ENCODE measurements at places on chromosomes 7 and 10.

GRCh38 chr10:45053569-45054100 lies 52.9 kb downstream of the ZNF22 start:
- peak; percentile 19 for DNase-seq

- DNase-seq = no peak
Observed at GRCh38 chr7:152544481-152544927, 108.7 kb upstream of the KMT2C start.

DNA sequence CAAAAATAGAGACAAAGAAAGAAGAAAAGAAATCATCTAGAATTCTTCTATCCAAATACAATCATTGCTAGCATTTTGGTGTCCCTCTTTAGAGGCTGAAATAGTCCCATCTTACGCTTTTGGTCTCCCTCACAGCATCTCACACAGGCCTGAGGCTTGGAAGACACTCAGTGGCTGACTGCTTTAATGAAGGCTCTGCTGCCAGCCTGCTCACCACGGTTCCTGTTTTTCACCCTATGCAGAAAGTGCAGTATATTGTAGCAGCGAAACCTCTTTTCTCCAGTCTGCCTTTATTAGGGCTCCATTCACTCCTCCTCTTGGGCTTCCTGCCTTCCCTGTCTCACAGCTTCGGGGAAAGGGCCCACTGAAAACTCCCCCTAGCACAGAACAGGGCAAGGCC lies 102.2 kb downstream of the JCAD start:
- no peak for DNase-seq

DNA sequence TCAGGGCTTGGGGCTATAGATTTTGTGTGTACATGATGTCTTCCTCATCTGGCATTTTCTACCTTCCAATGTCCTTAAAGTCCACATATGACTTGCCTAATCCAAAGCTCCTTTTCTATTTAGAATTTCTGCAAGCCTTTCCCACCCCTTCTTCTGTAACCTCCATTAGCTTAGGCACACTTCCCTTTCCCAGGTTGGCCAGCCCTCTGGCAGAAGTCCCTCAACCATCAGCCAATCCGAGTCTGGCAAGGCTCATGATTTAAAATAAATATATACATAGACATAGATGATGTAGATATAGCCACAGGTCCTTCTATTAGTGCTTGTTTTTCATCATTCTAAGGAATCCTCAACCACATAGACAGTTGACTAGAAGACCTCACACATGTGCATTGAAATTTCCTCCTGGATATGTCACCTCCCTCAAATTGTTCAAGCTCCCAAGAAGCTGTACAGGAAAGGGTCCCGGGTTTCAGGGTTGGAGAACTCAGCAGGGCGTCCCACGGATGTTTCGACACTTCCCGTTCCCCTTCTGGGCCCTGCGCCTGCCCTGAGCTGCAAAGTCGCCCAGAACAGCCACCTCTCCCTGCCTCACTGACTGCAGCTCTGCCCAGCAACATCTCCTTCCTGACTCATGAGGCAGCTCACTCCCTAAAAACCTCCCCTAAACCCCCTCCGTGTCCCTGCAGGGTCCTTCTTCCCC lies 20.4 kb upstream of the PIK3AP1 start:
- no peak for DNase-seq

DNA sequence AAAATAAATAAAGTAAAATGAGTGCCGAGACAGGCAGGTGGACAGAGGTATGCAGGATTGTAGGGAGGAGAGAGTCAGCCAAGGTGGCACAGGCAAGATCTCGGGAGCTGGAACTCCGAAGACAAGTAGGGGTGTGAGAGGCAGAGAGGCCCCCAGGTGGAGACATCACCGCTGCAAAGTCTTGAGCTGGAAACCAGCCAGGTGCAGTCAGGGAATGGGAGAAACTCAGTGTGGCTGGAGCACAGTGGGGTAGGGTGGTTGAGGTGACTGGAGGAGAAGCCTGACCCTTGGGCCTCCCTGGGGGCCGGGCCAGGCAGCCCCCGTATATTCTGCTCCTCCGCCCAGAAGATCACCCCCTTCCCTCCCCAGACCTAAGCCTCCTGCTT lies 4.2 kb downstream of the EPHB4 start:
- no peak for DNase-seq

GRCh38 chr10:114635797-114636550 lies 22.1 kb downstream of the ABLIM1 start:
- DNase-seq = no peak

DNA sequence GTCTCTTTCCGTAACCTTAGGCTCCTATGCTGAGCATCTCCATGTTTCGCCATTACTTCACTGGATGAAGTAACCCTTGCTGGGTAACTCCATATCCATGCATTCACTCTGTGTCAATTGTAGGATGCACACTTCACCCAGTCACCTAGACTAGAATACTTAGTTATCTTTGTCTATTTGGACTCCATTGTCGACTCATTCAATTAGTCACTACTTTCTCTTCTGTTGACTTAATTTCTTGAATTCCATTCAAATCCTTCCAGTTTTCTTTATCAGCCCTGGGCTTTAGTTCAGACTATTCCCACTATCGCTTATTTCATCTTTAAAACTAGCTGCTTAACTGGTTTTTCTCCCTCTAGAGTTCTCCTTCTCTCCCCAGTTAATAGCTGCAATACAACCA lies 111.3 kb upstream of the TNS3 start:
- no peak for DNase-seq

- no peak for DNase-seq
Observed at GRCh38 chr7:45155941-45156340, 1.6 kb upstream of the RAMP3 start.

GRCh38 chr10:3009341-3009740 lies 58.0 kb upstream of the PFKP start:
- no peak for DNase-seq

DNA sequence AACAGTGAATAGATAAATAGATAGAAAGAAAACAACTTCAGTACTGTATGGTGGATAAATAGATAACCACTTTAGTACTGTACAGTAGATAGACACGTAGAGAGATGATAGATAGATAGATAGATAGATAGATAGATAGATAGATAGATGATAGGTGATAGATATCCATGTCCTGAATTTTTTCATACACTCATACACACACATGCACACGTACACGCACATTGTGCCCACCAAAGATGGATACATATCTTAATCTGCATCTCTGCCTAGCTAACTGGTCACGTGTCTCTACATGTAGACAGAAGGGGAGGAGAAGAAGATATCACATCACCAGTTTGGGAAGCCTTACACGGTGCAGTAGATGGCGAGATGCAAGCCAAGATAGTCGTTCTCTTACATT lies 99.2 kb downstream of the ARID5B start:
- DNase-seq = no peak

- DNase-seq = no peak
Observed at GRCh38 chr7:146496657-146497056, 380.1 kb downstream of the CNTNAP2 start.

GRCh38 chr10:115827231-115828009 lies 445.6 kb downstream of the GFRA1 start:
- DNase-seq = no peak

DNA sequence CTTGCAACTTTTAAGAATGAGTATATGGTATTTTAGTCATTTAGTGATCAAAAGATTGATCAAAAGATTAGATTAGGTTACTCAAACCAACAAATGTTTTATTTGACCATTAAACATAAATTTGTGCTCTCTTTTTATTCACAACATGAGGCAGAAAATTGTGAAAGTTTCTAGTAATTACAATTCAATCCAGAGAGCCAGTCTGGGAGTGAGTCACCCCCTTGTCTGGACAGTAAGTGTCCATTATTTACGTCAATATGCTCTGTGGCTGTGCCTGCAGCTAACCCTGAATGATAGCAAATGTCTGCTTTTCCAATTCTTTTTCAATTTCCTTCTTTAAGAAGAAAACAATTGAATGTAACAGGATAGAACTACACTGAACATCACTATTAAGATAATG lies 27.9 kb downstream of the GNG11 start:
- DNase-seq = no peak

DNA sequence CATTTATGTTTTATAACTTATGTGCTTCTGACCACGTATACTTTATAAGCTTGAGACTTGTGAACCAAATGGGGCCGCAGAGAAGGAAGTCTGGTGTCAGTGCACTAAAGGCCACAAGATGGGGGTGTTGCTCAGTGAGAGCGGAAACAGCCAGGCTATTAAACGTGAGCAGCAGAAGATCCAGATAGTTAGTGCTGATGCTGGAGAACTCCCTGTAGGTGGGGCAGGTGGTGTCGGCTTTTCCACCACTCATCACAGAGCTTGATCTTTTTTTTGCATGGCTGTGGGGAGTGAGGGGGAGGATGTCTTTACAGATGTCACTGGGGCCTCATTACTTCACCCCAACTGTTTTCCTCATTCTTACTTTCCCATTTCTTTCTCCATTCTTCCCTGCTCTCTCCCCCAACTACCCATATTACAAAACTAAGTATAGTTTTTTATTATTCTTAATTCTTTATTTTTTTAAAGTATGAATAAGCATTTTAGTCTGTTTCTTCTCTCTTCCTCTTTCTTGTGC lies 34.7 kb downstream of the ACADSB start:
- DNase-seq = peak; percentile 90

DNA sequence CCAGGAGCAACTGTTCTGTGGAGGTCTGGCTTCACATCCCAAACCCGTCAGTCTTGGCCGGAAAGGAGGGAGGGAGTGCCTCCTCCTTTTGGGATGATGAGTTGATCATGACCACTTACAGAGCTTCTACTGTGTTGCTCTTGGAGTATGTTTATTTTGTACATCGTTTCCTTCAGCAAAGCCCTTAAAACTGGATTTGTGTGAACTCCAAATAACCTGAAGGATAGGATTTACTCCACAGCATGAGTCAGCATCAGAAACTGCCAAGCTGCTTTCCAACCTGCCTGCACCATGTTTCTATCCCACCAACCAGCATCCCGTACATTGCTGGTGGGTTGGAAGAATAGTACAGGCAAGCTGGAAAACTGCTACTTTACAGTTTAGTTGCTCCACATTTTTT lies 3.5 kb downstream of the CCDC201 start:
- DNase-seq = no peak

- DNase-seq = no peak
Observed at GRCh38 chr10:74977913-74978847, 133.3 kb upstream of the SAMD8 start.

DNA sequence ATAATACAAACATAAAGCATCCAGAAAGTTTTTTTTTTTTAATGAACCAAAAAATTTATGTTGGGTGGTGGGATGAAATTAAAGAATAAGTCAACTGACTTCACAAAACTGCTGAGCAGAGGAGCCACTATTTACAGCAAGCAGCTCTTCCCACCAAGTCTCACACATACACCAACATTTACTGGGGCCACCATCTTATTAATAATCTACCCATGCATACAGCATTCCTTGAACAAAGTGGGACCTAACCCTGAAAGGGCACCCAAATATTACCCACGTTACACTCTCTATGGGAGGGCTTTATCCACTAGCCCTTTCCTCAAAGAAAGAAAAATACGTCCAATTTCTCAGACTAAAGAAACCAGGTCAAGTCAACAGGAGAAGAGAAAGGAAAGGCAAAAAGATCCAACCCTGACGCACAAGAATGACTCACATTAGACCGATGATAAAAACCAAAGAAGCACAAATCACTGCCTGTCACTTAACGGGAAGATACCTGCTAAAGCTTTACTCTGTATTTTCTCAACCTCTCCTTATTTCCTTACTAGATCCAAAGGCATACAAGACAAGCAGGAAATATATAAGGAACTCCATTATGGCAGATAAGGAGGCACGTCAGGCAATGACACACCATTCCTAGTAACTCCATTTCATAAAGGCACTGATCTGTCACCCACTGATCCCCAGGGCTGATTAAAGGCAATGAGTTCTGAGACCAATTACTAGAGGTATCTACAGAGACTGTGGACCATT lies 141.8 kb upstream of the ASAH2 start:
- DNase-seq = no peak

DNA sequence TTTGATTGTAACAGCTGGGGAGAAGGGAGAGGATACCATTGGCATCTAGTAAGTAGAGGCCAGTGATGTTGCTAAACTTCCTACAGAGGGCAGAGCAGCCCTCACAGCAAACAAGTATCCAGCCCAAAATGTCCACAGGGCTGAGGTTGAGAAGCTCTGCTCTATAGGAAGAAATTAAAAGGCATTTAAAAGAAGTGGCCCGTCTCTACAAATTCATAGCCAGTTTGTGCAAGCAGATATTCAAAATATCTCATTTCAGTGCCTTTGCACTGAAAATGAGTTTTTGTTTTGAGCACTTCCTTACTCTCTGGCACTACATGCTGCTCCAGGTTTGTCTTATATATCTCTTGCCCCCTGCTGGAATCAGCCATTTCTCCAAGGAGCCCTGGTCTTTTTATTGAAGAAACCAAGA lies 330.0 kb downstream of the BBS9 start:
- peak; percentile 31 for DNase-seq

DNA sequence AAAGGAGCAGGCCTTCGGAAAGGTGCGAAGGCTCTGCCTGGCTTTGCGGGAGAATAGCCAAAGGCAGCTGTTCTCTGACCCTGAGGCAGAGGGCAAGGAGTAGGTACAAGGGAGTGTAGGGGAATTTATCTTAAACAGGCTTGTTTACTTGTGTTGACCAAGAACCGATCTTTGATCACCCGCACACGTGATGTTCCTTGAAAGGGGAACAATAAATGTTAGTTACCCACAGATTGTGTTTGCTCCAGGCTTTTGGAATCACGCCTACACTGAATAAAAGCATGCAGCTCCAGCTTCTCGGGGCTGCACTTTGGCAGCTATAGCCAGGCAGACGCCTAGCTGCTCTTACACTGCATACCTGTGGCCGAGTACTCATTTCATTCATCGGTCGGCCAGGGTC lies 420.8 kb downstream of the PHF14 start:
- DNase-seq = no peak

GRCh38 chr7:149050941-149051340 lies 22.6 kb upstream of the PDIA4 start:
- no peak for DNase-seq

- no peak for DNase-seq
Observed at GRCh38 chr10:70967591-70968587, 79.5 kb upstream of the PCBD1 start.

- DNase-seq = peak; percentile 90
Observed at GRCh38 chr7:4479367-4480039, 202.6 kb upstream of the FOXK1 start.

DNA sequence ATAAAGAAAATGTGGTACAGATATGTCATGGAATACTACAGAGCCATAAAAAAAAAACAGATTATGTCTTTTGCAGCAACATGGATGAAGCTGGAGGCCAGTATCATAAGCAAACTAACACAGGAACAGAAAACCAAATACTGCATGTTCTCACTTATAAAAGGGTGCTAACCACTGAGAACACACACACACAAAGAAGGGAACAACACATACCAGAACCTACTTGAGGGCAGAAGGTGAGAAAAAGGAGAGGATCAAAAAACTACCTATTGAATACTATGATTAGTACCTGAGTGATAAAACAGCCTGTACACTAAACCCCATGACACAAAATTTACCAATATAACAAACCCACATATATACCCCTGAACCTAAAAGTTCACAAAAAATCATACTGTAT lies 144.6 kb downstream of the TPK1 start:
- no peak for DNase-seq

DNA sequence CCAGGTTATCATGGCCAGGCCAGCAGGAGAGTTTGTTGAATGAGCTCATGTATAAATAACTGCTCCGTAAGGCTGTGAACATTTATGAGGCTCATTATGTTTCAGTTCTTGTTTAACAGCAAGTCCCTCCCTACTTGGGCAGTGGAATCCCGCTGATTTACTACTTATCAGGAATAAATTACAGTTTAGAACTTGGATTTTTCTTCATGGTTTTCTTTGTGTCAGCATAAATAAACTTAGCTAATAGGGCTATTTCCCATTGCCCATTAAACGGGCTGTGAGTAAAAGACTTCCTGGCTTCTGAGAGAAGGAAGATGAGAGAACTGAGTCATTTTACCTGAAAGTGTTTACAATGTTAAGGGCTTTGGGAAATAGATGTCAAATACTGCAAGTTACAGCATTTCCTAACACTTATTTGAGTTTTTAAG lies 701.6 kb upstream of the ANKRD30A start:
- no peak for DNase-seq
